ENCODE measurements at places on chromosomes 2 and 18.
A peak's percentile ranks its signal among the peaks of the same experiment; 100 is the strongest.

DNA sequence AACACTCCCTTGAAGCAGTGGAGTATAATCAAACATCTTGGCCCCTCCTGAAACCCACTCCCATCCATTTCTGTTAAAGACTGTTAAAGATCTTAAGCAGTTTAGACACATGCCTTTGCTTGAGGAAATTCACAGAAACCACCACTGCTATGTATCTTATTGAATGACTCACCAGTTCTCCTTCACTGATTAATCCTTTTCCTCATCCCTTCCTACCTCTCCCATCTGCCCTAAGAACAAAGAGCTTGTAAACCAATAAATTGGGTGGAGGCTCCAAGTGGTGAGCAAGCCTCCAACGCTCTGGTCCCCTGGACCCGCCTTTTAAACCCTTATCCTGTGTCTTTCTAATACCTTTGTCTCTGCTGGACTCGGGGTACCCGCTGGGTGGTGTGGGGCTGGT lies 746.1 kb downstream of the LRP1B start:
- no peak overlapping the region for H3K27ac ChIP-seq
- DNase-seq, result no peak
- no peaks in the 10 kb centered on the region for H3K36me3 ChIP-seq
- H3K4me3 ChIP-seq, result no peak overlapping the region

- peaks cover 3% of the 10 kb centered on the region for H3K4me1 ChIP-seq
- no peaks in the 10 kb centered on the region for H3K27me3 ChIP-seq
- peak within 1 kb of the TSS; percentile 4 for H3K4me3 ChIP-seq
- H3K27ac ChIP-seq, result no peak within 1 kb of the TSS
- DNase-seq, result peak; percentile 96
- H3K36me3 ChIP-seq, result no peaks in the 10 kb centered on the region
Measured at GRCh38 chr2:227717687-227718567, at the start of gene SLC19A3. TSS of gene SLC19A3 (minus strand) at chr2:227718028. CDS start at chr2:227702318, 15,710 bp downstream.

GRCh38 chr2:237465515-237466148 lies 21.4 kb upstream of the MLPH start:
- DNase-seq, result no peak
- H3K4me3 ChIP-seq, result no peak overlapping the region
- H3K27me3 ChIP-seq, result no peaks in the 10 kb centered on the region
- H3K36me3 ChIP-seq, result no peaks in the 10 kb centered on the region
- peaks cover 7% of the 10 kb centered on the region for H3K4me1 ChIP-seq

- no peaks in the 10 kb centered on the region for H3K4me1 ChIP-seq
- H3K36me3 ChIP-seq, result no peaks in the 10 kb centered on the region
- no peaks in the 10 kb centered on the region for H3K27me3 ChIP-seq
- H3K27ac ChIP-seq, result no peak overlapping the region
Measured at GRCh38 chr2:98282109-98282508, 64.1 kb upstream of the CNGA3 start.

DNA sequence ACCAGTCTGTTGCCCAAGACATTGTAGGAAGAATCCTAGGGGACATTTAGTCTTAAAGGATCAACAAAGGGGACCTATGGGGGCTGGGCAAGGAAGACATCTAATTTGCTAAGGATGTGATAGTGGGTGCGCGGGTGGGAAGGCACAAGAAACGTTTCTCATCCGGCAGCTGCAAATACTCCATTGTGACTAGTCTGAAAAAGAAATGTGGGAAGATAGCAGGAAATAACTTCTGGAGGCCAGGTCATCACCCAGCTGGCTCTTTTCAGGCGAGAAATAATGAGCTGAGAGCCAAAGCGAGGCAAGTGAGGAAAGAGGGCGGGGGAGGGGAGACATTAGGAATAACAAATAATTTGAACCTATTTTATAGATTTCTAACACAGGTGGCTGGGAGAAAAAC lies 70.3 kb upstream of the NCK2 start:
- H3K27ac ChIP-seq, result no peak overlapping the region
- peaks cover 4% of the 10 kb centered on the region for H3K4me1 ChIP-seq
- H3K27me3 ChIP-seq, result no peaks in the 10 kb centered on the region
- H3K36me3 ChIP-seq, result no peaks in the 10 kb centered on the region
- peak; percentile 83 for DNase-seq
- no peak overlapping the region for H3K4me3 ChIP-seq

DNA sequence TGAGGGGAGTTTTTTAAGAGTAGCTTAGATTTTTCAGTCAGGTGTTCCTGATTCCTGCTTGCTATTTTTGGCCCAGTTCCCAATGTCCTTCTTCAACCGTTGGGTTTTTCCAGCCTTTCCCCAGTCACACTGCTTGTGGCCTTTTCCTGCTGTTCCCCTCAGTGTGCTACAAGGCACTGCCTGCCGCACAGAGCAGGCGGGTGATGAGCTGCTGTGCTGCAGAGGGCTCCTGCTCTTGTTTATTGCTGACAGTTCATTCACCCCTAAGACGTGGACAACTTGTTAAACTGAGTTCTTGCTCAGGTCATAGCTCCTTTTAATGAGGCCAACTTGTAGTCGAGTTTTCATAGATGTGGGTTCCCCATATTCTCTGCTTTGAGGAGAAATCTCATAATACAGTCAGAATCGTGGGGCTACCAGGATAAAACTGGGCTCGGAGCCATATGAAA lies 20.6 kb downstream of the EIF4E2 start:
- H3K4me3 ChIP-seq, result no peak overlapping the region
- H3K27me3 ChIP-seq, result no peaks in the 10 kb centered on the region
- peaks cover 48% of the 10 kb centered on the region for H3K36me3 ChIP-seq
- peak; percentile 14 for DNase-seq
- no peak overlapping the region for H3K27ac ChIP-seq
- H3K4me1 ChIP-seq, result peaks cover 4% of the 10 kb centered on the region

DNA sequence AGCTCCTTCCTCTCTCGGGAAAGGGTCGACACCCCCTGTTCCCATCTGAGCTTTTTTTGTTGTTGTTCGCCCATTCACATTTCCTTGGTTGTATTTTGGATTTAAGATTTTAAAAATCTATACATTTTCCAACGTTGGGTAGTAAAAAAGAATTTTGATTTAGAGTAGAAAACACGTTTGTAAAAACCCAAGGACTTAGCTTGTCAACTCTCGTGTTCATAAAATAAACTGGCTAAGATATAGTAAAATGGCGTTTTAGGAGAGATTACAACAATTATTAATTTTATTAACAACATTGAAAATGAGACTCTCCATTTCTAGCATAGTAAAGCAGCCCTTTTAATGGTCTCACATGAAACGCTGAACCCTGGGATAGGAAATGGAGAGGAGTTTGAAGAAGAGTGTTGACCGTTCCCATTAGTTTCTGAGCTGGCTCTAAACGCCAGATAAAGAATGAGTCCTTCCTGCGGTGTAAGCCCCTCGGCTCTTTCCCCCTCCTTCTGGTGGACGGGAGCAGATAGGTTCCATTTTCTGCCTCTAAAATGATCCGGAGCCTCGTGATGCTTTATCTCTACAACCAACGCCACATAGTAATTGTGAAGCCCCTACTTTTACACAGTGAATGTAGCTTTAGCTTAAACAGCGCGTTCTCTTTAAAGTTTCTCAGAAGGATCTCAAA lies 24.0 kb upstream of the ZNF516 start:
- no peak overlapping the region for H3K4me3 ChIP-seq
- no peaks in the 10 kb centered on the region for H3K36me3 ChIP-seq
- no peaks in the 10 kb centered on the region for H3K4me1 ChIP-seq
- peak overlapping the region; percentile 9 for H3K27ac ChIP-seq

DNA sequence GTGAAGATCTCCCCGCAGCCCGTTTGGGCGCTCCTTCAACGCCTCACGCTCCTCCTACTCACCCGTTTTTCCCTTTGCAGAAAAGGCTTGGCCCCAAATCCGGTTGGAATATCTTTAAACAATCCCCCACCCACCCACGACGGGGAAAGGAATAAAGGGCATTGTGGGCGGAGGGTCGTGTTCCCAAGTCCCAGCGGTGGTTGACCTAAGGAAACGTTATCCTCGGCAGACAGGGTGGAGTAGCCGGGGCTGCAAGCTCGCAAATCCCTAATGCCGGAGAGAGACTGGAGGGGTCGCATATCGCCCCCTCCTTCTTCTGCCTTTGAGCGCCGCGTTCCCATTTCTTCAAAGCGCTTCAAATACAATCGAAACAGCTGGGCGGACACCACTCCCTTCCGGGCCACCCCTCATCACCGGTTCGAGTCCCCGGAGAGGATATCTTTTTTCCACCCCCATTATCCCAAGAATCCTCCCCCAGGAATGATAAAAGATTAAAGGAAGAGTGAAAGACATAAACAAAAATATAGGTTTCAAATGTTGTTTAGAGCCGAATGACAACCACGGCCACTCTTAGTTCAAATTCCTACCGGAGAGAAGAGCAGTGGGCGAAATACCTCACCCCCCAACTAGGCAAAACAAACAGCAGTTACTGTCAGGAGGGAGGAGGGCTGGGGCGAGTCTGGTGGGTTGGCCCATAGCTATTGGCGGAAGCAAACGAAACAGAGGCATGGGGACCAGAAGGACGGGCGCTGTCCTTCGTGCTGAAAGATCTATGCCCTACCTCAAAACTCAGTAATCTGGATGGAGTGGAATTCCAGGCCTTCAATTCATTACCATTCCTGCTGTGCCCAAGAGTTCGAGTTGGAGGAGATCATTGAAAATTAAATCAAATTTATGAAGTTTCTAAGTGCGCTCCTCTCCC lies 2.8 kb upstream of the GAD1 start:
- no peak overlapping the region for H3K27ac ChIP-seq
- peak; percentile 87 for DNase-seq
- H3K36me3 ChIP-seq, result no peaks in the 10 kb centered on the region
- H3K27me3 ChIP-seq, result peaks cover 5% of the 10 kb centered on the region
- H3K4me1 ChIP-seq, result peaks cover 21% of the 10 kb centered on the region
- H3K4me3 ChIP-seq, result no peak overlapping the region

Data from lung (tissue), 17 donors.